ENCODE measurements at places on chromosomes 16 and 17. TPM values are rescaled to one million over a fixed set of nuclear protein-coding genes. Genes with fewer than 3 reads are reported as not detected.

The CTRL gene
- not detected for total RNA-seq

DNA sequence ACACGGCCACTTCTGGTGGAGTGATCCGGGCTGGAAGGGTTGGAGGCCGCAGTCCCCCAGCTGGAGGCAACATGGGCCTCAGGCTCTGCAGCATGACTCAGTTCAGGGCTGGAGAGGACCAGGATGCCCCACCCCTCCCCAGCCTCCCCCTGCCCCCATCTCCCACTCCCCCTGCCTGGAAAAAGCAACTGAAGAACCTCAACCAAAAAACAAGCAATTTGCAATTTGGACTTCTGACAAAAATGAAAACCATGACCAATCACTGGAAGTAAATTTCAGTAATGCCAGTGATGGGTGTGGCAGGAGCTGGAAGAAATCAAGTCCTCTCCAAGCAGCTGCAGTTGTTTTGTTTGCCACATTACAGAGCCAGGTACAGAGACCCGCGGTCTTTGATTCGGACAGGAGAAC is 6.6 kb upstream of the MIF4GD start:
- no peaks in the 10 kb centered on the region for H3K27me3 ChIP-seq
- peaks cover 6% of the 10 kb centered on the region for H3K36me3 ChIP-seq
- H3K4me1 ChIP-seq, result peaks cover 14% of the 10 kb centered on the region
- H3K4me3 ChIP-seq, result no peak overlapping the region
- no peak for DNase-seq

DNA sequence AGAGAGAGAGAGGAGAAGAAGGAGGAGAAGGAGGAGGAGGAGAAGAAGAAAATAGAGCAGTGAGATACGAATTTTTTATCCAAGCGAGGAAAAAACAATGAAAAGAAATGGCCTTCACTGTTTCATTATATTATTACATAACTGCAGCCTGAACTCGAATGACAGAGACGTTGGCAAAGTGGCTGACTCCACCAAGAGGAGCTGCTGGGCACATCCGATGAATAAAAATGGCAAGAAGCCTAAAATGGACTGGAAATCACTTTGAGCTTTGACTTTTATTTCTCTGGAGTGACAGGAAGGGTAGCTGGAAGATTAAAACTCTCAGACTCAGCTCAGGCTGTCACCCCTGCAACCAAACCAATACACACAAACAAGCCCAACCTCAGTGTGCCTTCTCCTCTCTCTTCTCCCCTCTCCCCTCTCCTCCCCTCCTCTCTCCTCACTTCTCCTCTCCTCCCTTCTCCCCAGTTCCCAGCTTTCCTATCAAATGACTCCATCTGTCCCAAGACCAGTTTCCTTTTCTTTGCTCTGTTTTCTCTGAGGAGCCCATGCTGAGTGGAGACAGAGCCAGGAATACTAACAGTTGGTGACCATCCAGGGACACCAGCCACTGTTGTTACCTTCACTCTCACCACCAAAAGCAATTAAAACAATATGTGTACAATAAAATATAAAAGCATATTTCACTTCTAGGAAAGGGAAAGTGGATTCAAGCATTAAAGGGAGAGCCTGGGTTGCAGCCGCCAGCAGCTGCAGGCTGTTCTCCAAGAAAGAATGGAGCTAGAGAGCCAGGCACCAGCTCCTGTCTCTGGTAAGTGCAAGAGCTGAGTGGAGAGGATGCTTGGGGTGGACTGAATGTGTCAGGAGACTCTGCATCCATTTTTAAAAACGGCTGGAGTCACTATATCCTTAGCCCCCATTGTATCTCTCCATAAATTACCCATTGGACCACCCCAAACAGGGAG is 51.2 kb downstream of the SOX9 start:
- peaks cover 18% of the 10 kb centered on the region for H3K4me1 ChIP-seq
- H3K4me3 ChIP-seq, result no peak overlapping the region
- H3K27me3 ChIP-seq, result no peaks in the 10 kb centered on the region
- H3K36me3 ChIP-seq, result peaks cover 2% of the 10 kb centered on the region
- no peak overlapping the region for H3K27ac ChIP-seq
- DNase-seq, result no peak

DNA sequence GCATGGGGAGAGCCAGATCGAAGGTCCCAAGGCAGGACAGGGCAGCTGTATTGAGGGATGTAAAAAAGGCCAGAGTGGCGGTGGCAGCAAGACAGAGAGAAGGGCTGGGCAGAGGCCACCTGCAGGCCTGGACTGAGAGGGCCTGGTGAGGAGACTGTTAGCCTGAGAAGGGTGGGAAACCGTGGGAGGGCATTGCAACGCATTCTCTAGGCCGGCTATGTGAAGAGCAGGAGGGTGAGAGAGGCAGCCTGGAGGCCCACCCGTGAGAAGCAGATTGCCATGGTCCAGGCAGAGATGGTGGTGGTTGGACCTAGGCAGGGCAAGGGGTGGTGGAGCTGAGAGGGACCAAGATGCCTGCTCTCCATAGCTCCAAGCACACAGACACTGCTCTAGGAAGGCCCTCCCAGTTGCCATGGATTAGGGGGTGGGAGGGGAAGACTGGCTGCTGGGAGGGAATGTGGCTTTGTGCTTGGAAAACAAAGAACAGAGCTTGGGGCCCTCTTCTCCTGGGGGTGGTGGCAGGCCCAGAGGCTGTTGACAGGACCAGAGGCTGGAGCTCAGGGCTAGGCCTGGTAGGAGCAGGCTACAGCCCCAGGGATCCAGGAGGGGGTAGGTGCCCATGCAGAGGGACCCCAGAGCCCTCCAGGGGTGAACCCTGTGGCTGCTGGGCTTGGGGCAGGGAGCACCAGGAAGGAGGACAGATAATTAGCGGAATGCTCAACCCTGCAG is 12.4 kb upstream of the TCAP start:
- no peak overlapping the region for H3K4me3 ChIP-seq
- H3K27ac ChIP-seq, result no peak overlapping the region
- peaks cover 11% of the 10 kb centered on the region for H3K4me1 ChIP-seq
- no peaks in the 10 kb centered on the region for H3K36me3 ChIP-seq
- DNase-seq, result no peak

GRCh38 chr16:3773663-3774062 is 56.3 kb upstream of the TRAP1 start:
- no peak for DNase-seq
- no peaks in the 10 kb centered on the region for H3K27me3 ChIP-seq
- H3K4me3 ChIP-seq, result no peak overlapping the region
- peaks cover 31% of the 10 kb centered on the region for H3K36me3 ChIP-seq
- H3K4me1 ChIP-seq, result peaks cover 37% of the 10 kb centered on the region

The MPHOSPH6 gene
- 13.5 TPM for total RNA-seq

The MYH13 gene
- total RNA-seq, result not detected

DNA sequence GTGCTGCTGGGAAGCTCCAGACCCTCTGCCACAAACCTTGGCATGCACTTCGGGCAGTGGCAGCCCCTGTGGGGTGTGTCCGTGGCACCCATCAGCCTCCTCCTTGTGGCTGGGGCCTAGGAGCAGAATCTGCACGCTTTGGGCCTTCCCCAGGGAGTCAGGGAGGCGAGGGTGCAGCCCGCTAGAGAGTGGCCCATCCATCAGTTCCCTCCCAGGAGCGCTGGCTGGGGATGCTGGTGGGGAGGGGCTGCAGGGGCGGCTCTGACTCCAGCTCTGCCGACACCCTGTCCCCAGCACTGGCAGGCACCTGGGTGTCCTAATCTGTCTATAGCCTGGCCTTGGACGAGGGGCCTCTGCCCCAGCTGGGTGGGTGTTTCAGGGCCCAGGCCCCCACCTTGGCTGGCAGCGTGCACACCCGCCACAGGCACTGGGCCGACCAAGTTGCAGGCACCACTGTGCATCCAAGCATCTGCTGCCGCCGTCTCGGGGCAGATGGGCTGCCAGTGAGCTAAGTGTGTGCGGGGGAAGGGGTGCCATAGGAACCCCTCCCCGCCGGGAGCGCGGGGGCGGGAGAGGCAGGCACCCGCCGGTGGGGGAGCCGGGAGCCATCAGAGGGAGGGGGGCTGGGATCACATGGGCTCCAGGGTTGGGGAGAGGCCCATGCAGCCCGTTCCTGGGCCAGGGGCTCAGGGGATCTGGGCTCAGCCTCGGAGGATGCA is 30.2 kb downstream of the ENDOV start:
- DNase-seq, result no peak
- no peak overlapping the region for H3K27ac ChIP-seq
- peaks cover 11% of the 10 kb centered on the region for H3K27me3 ChIP-seq

- H3K27me3 ChIP-seq, result no peaks in the 10 kb centered on the region
- DNase-seq, result no peak
- H3K4me3 ChIP-seq, result no peak overlapping the region
- peaks cover 4% of the 10 kb centered on the region for H3K36me3 ChIP-seq
- peaks cover 24% of the 10 kb centered on the region for H3K4me1 ChIP-seq
- H3K27ac ChIP-seq, result peak overlapping the region; percentile 29
These were observed 36.1 kb downstream of the HNF1B start for GRCh38 chr17:37708616-37709212.

- H3K4me3 ChIP-seq, result no peak overlapping the region
- H3K27me3 ChIP-seq, result no peaks in the 10 kb centered on the region
- H3K36me3 ChIP-seq, result peaks cover 15% of the 10 kb centered on the region
- DNase-seq, result no peak
- H3K27ac ChIP-seq, result no peak overlapping the region
These were observed 3.4 kb downstream of the LCAT start for GRCh38 chr16:67940446-67941089.

DNA sequence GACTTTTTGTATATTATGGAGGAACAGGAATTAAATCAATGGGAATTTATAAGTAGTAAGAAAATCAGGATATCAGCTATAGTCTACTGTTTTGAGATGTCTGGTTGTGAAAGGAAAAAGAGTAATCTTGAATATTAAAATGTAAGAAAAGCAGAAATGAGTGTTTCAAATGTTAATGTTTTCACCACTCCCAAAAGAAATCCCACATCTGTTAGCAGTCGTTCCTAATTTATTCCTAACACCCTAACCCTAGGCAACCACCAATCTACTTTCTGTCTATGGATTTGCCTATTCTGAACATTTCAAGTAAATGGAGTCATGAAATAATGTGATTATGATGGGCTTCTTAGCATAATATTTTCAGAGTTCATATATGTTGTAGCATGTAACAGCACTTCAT is 133.0 kb downstream of the CHD9 start:
- H3K36me3 ChIP-seq, result peaks cover 18% of the 10 kb centered on the region
- no peak overlapping the region for H3K27ac ChIP-seq
- peaks cover 18% of the 10 kb centered on the region for H3K4me1 ChIP-seq
- no peak for DNase-seq

The ETV4 gene
- total RNA-seq, result 1.1 TPM

GRCh38 chr16:67648764-67649407 is 3.9 kb downstream of the CARMIL2 start:
- peaks cover 5% of the 10 kb centered on the region for H3K4me1 ChIP-seq
- no peak for DNase-seq
- H3K36me3 ChIP-seq, result no peaks in the 10 kb centered on the region

- peaks cover 7% of the 10 kb centered on the region for H3K27me3 ChIP-seq
- H3K27ac ChIP-seq, result no peak overlapping the region
- DNase-seq, result no peak
- H3K4me1 ChIP-seq, result no peaks in the 10 kb centered on the region
These were observed 1537.1 kb upstream of the GOT2 start for GRCh38 chr16:60271025-60271771.

- H3K27ac ChIP-seq, result no peak overlapping the region
- H3K4me3 ChIP-seq, result no peak overlapping the region
- DNase-seq, result no peak
- H3K36me3 ChIP-seq, result no peaks in the 10 kb centered on the region
- H3K27me3 ChIP-seq, result no peaks in the 10 kb centered on the region
These were observed 318.3 kb downstream of the CBLN1 start for GRCh38 chr16:48963306-48963705.

GRCh38 chr17:62194401-62194800 is 129.3 kb upstream of the MED13 start:
- H3K36me3 ChIP-seq, result peaks cover 4% of the 10 kb centered on the region
- no peaks in the 10 kb centered on the region for H3K27me3 ChIP-seq
- no peak overlapping the region for H3K27ac ChIP-seq
- DNase-seq, result no peak
- H3K4me3 ChIP-seq, result no peak overlapping the region

The MYH3 gene
- total RNA-seq, result 3.2 TPM

GRCh38 chr16:11725457-11725856 is 17.2 kb downstream of the TXNDC11 start:
- no peaks in the 10 kb centered on the region for H3K27me3 ChIP-seq
- DNase-seq, result no peak
- H3K4me3 ChIP-seq, result no peak overlapping the region
- no peak overlapping the region for H3K27ac ChIP-seq
- peaks cover 5% of the 10 kb centered on the region for H3K4me1 ChIP-seq

The SAP30BP gene
- total RNA-seq, result 91.8 TPM

GRCh38 chr17:83077411-83077810 is 2.0 kb upstream of the METRNL start:
- no peak for DNase-seq
- H3K4me3 ChIP-seq, result no peak overlapping the region
- H3K4me1 ChIP-seq, result peaks cover 9% of the 10 kb centered on the region
- H3K36me3 ChIP-seq, result no peaks in the 10 kb centered on the region
- H3K27ac ChIP-seq, result no peak overlapping the region
- H3K27me3 ChIP-seq, result no peaks in the 10 kb centered on the region

- H3K27me3 ChIP-seq, result no peaks in the 10 kb centered on the region
- no peak overlapping the region for H3K4me3 ChIP-seq
- H3K4me1 ChIP-seq, result peaks cover 6% of the 10 kb centered on the region
- no peak overlapping the region for H3K27ac ChIP-seq
These were observed 32.2 kb downstream of the DHX38 start for GRCh38 chr16:72125635-72126428.

DNA sequence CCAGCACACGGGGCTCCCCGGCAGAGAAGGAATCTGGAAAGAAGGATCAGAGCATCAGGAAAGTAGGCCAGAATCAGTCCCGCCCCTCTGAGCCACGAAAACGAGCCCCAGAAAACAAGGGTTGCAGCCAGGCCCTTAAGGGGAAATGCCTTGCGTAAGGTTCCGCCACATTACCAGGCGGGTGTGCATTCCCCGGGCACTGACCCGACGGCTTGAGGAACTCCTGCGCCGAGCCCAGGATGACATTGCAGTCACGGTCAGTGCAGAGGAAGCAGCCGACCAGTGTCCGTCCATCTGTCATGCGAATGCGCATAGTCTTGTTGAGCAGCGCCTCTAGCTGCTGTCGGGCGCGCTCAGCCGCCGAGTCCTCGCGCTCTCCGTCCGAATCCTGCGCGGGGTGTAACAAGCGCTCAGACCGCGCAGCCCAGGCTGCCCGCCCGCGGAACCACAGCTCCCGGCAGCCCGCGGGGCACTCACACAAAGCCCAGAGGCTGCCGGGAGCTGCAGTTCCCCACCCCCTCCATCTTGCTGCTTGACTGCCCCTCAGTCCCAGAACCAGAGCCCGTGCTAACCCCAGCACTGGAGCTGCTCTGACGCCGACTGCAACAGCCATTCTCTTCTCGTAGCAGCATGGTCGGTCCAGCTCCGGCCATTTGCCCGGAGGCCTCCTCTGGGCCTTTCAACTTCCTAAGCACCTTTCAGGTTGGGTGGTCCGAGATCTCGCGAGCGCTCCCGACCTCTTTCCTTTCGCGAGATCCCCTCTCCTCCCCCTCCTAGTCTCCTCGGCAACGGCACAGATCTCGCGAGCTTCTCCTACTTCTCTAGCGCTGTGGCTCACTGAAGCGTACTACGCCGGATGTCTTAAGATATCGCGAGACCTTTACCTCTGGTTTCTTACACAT is at the start of gene NAA38:
Gene NAA38 (minus strand): TSS at position 749 of the 902 bp plus-strand sequence. CDS start 96 bp downstream, at position 653.
- no peak within 1 kb of the TSS for H3K27ac ChIP-seq
- H3K4me1 ChIP-seq, result no peaks in the 10 kb centered on the region
- H3K4me3 ChIP-seq, result no peak within 1 kb of the TSS
- H3K27me3 ChIP-seq, result no peaks in the 10 kb centered on the region
- peak; percentile 98 for DNase-seq
- peaks cover 2% of the 10 kb centered on the region for H3K36me3 ChIP-seq
